Heart right ventricle (tissue), 16 donors: ENCODE measurements at places on chromosomes 2 and 18. TPM values are rescaled to one million over a fixed set of nuclear protein-coding genes. Genes with fewer than 3 reads are reported as not detected.
A peak's percentile ranks its signal among the peaks of the same experiment; 100 is the strongest.

MARS2 gene
- 9.0 TPM for total RNA-seq

UGT1A6 gene
- not detected for total RNA-seq

GRCh38 chr18:23227726-23228070 is 92.4 kb downstream of the CABLES1 start:
- no peak for DNase-seq

PRSS56 gene
- not detected for total RNA-seq

DNA sequence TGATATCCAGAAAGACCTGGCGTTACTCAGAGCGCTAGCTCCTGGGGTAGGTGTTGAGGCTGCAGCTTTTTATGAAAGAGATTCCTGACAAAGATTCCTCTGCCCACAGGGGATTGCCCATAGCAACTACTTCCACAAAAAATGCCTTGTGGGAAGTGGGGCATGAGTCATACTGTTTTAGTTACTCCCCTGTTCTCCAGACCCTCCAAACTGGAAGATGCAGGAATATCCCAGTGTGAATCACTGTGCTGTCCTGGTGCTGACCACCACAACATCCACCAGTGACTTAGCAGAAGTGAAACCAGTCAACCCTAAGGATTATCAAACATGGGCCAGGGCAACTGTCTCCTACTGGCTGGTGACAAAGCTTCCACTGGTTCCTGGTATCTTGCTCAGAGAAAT is 61.8 kb downstream of the CDH2 start:
- no peak for DNase-seq

DNA sequence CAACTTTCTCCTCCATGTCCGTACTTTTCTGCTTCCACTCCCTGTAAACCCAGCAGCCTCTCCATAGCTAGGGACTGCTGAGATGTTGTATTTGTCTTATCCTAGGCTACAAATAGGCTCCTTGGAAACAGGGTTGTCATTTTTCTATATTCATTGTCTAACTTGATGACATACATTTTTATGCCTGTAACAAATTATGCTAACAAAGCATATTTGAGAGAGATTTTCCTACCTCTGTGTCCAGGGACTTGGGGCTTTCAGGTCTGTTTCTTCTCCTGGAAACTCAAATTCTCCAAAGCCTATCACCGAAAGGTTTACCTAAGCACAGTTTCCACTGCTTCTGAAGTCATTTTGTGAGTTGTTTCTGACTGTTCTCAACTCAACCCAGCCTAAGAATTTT is 102.7 kb downstream of the UBE2E3 start:
- no peak for DNase-seq

CRYGD gene
- total RNA-seq = not detected

RGPD4 gene
- not detected for total RNA-seq

- peak; percentile 84 for DNase-seq
These were observed 147.0 kb upstream of the ID2 start for GRCh38 chr2:8534729-8535468.

- peak; percentile 48 for DNase-seq
These were observed 69.2 kb downstream of the TRIP12 start for GRCh38 chr2:229852565-229852964.

- no peak for DNase-seq
These were observed 276.4 kb upstream of the CXCR4 start for GRCh38 chr2:136394136-136395060.

RAD51AP2 gene
- total RNA-seq = 0.13 TPM

- DNase-seq = no peak
These were observed 5.9 kb downstream of the SP9 start for GRCh38 chr2:174340400-174341292.

UCN gene
- total RNA-seq = 0.51 TPM
